ENCODE measurements at places on chromosomes 13 and 19.
A peak's percentile ranks its signal among the peaks of the same experiment; 100 is the strongest.

GRCh38 chr19:33681081-33681680, 59.4 kb downstream of the CHST8 start:
- DNase-seq, result no peak

DNA sequence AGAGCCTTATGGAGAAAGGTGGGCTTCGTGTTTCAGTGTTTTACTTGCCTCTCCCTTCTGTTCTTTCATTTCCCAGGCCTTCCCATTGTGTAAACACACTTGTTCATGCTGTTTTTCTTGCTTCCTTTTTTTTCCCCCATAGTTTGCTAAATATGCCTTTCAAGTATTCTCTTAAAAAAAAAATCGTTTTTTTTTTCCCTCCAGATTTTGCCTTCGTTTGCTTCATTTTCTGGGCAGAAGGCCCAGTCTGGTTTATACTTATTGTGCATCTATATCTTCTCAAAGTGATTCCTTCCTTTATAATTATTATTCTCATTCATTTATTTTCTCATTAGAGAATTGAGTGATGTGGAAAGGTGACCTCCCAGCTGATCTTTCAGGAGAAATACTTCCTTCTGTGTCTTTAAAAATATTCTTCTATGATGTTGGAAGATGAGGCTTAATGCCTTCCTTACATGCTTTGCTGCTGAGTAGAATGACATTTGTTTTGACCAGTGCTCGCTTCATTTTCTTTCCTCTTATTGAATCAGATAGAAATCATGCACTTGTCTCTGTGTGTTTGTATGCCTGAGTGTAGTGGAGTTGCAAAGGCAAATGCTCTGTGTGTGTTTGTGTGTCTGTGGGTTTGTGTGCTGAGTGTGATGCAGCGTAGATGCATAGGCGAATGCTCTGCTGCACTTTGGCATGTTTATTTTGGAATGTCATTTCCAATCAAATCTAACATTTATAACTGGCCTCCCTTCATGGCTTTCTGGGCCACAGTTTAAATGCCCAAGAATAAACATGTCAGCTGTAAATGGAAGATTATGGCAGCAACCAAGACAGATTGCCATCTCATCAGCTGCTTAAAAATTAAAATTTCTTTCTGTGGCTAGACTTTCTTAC, 591.4 kb downstream of the FGF9 start:
- no peak for DNase-seq

DNA sequence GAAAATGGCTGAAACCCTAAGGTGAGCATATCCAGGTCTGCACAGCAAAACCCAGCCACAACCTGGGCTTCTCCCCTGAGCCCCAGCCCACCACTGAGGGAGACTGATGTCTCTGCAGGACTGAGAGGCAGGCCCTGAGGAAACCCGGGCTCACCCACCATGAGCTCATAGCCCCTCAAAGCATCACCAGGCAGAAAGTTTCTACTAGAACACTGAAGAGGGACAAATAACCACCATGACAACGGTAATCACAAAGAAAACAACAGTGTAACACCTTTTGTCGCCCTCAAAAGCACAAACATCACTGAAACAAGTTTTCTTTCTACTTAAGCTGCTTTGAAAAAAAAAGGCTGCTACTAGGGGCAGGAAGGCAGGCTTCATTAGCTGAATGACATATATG, 29.8 kb downstream of the TSHZ3 start:
- DNase-seq, result no peak

DNA sequence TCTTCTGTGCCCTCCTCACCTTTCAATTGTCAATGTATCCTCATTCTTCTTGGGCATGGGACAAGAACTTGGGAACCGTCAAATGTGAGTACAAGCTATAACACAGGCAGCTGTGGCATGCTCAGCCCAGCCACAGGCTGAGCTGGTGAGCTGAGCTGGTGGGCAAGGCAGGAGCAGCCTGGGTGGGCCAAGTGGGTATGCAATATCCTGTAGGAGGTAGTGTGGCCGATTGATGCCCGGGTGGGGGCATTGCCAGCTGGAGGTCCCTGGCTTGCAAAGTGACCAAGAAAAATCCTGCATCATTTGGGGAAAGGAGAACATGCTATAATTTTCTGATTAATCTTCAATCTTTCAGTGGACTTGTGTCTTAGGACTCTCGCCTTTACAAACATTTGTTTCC, 507.2 kb upstream of the SLC10A2 start:
- no peak for DNase-seq

GRCh38 chr19:18251587-18252369, 22.5 kb downstream of the IQCN start:
- peak; percentile 82 for DNase-seq

DNA sequence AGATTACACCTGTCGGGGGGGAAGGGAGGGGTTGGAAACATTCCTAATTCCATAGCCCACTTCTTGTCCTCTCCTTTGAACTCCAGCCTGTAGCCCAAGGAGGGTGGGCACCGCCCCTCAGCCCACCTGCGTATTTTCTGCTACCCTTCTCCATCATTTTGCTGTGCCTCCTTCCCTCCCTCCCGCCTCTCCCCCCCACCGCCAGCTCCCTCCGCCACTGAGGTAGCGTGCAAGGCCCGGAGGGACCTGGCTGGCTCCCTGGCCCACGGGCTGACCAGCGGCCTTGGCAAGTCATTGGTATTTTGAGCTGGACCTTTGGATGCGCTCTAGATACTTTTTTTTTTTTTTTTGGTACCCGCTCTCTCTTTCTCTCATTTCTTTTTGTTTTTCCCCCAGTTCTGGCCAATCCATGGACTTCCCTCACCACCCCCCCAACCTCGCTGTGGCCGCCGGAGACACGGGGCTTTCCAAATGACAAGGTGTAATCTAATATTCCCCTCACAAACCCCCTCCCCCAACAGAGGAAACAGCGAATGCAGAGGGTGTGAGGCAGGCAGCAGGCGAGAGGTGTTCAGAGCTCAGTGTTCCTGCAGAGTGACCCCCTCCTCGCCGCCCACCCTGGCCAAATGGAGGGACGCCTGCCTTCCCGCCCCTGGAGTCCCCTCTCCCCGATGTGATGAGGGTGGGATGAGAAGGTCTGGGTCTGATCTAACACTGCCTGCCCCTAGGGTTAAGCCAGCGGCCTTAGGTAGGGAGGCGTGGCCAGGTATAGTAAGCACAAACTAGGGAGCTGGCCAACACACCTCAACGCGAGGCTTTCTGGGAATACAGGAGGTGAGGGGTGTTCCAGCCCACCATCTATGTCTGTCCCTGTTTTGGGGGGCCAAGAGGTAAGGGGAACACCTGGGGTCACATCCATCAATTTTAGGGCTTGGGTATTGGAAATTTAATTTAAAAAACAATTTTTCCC, 89.2 kb downstream of the PTPRS start:
- DNase-seq, result no peak

DNA sequence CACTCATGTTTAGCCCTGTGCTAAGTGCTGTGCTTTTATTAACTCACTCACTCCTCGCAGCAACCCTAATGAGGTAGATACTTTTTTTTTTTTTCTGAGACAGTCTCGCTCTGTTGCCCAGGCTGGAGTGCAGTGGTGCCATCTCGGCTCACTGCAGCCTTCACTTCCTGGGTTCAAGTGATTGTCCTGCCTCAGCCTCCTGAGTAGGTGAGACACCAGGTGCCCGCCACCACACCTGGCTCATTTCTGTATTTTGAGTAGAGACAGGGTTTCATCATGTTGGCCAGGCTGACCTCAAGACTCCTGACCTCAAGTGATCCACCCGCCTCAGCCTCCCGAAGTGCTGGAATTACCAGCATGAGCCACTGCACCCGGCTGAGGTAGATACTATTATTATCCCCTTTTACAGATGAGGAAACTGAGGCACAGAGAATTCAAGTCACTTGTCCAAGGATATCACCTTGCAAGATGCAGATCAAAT, 2.5 kb downstream of the ITPKC start:
- no peak for DNase-seq

GRCh38 chr13:31944262-31945160, 87.1 kb upstream of the FRY start:
- DNase-seq, result no peak

- no peak for DNase-seq
These were observed 248.4 kb upstream of the TSHZ3 start for GRCh38 chr19:31597616-31598015.

GRCh38 chr19:7900931-7901330, 2.7 kb upstream of the MAP2K7 start:
- DNase-seq, result no peak

DNA sequence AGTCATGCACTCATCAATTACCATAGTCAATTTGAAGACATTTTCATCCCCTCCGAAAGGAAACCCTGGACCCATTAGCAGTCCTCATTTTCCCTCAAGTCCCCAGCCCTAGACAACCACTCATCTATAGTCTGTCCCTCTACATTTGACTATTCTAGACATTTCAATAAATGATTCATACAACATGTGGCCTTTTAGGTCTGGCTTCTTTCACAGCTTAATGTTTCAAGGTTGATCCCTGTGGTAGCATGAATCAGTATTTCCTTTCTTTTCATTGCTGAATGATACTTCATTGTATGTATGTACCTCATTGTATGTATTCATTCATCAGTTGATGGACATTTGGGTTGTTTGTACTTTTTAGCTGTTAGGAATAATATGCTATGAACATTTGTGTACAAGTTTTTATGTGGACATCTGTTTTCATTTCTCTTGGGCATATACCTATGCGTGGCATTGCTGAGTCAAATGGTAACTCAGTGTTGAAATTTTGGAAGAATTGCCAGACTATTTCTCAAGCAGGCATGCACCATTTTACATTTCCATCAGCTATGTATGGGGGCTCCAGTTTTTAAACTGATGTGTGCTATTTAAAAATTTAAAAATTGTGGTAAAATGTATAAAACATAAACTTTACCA, 18.4 kb downstream of the SPATA13 start:
- no peak for DNase-seq

DNA sequence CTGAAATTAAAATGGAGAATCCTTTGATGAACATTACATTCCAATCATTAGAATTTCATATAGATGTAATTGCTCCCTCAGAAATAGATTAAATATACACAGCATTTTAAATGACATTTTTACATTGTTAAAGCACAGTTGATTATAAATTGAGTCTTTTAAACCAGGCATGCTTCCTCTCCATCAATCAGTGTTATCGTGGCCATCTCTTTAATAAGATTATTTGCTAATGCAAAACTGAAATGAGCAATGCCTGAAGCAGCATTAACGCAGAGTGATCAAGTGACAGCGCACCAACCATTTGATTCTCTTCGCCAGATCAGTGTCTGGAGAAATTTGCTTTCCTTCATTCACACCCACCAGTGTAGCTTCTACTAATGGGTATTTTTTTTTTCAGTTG, 259.8 kb downstream of the OXGR1 start:
- no peak for DNase-seq

GRCh38 chr13:90792335-90792734, 555.2 kb upstream of the MIR17HG start:
- no peak for DNase-seq

GRCh38 chr13:43307921-43308433, 284.6 kb downstream of the DNAJC15 start:
- DNase-seq, result no peak

DNA sequence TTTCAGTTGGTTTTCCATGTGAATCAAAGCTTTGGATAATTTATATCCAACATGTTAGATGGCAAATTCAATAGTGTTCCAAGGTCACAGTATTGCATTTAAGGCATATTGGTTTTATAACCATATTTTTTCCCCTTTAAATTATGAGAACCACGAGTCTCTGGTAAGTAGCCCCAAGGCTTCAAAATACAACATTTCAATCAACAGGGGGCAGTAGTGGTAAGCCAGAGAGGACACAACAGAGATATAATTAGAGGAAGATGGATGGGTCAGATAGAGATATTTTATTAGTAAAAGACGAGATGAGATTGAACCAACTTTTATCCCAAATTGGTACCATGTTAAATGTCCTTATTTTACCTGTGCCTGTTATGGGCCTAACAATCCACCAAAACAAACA, 53.1 kb downstream of the KL start:
- DNase-seq, result no peak

DNA sequence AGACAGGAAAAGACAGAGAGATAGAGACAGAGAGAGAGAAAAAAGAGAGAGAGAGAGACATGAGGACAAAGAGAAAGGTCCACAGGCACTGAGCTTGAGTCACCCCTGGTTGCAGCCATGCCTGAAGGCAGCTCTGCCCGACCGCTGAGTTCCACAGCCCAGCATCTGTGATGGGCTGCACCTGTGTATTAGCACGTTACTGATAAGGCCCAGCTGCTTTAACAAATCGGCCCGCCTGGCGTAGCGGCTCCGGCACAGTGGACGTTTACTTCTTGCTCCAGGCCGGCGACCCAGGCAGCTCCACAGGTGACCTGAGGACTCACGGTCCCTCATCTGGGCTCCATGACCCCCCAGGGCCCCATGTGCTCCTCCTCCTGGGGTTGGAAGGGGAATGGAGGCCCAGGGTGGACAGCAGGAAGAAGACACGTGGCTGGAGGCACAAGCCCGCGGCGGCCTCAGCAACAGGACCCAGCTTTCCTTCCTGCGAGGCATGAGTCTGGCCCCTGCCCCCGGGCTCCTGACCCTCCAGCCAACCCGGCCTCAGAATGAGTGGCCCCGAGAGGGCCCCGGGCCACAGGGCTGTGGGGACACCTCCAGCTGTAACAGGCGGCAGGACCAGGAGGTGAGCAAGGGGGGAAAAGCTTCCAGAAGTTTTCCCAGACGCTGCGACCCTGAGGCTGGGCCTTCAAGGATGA, 3.9 kb upstream of the CSNK1G2 start:
- no peak for DNase-seq

- no peak for DNase-seq
These were observed 13.4 kb upstream of the LENG8 start for GRCh38 chr19:54435551-54436016.

- no peak for DNase-seq
These were observed 20.9 kb downstream of the C19orf44 start for GRCh38 chr19:16516923-16517610.

GRCh38 chr19:10365518-10365917, 14.9 kb downstream of the TYK2 start:
- no peak for DNase-seq

DNA sequence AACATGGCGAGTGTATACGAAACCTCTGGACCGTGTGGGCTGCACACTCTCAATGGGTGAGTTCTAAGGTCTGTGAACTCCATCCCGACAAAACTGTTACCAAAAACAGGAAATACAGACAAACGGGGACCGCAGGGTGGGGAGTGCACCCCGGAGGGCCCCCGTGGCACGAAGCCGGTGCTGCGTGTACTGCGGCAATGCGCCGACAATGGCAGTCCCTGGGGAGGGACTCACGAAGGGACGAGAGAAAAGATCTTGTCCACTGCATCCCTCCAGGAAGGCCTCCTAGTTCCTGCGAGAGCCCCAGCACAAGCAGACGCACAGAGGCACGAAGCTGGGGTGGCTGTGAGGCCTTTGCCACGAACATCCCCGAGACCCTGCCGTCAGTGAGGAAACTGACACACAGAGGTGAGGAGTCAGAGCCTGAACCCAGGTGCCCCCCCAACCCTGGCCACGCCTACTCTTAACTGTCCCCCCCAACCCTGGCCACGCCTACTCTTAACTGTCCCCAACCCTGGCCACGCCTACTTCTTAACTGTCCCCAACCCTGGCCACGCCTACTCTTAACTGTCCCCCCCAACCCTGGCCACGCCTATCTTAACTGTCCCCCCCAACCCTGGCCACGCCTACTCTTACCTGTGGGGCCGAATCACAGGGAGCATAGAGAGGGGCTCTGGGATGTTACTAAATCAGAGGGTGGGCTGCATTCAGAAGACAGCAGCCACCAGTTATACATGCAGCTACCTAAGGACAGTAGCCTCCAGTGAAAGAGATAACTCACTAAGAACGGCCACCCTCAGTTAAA, 4.2 kb downstream of the MED16 start:
- peak; percentile 40 for DNase-seq

GRCh38 chr13:25806264-25806974, 245.4 kb downstream of the SHISA2 start:
- no peak for DNase-seq

Measured in stimulated activated CD8-positive, alpha-beta memory T cell treated with anti-CD3 and anti-CD28 coated beads, Interleukin-15, amount 100 ng/mL, for 1 hour (primary cell).